ENCODE measurements at places on chromosomes 5 and 9.

- DNase-seq, result no peak
Measured at GRCh38 chr5:1846583-1846982, 36.1 kb downstream of the IRX4 start.

DNA sequence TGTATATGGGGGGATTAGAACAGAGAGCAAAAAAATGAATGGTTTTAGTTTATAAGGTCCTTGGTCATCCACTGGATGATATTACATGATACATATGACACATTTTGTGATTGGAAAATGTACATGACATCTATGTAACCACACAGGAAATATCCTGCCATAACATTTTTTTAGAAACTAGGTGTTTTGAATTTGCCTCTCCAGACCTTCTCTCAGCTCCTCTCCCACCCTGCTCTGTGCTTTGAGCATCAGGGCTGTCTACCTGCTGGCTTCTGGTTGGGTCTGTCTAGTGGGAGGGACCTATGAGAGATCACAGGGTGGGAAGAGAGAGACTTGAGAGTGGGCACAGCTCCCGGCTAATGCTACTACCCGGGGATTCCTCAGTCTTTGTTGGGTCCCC, 24.4 kb downstream of the AKNA start:
- DNase-seq, result no peak

DNA sequence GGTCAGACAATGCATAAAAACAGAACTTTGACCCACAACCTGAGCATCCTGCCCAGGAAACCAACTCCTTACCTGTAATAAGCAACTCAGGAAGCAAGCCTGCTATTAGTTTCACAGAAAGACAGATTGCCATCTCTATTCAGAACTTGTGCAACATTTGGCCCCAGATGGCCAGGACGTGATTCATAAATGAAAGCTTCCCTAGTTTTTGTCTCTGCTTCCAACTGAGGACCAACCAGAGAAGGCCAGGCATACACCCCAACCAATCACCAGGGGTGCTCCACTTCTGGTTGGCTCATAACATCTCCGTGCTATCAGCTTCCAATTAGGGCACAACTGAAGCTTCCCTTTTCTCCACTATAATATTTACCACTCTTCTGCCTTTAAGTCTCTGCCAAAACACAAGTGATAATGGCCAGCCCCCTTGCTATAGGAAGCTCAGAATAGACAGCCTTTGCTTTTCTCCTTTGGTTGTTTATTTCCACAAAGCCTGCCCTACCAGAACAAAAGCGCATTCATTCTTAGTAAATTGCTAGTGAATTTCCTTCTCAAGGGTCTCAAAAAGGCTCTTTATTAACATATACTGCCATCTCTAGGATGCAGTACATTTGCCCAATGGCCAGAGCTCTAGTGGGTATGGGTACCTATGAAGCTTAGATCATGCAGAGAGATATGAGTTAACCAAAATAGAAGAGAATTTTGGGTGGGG, 289.7 kb upstream of the DAP start:
- no peak for DNase-seq

- no peak for DNase-seq
Measured at GRCh38 chr5:128426090-128426534, 111.9 kb downstream of the FBN2 start.

- no peak for DNase-seq
Measured at GRCh38 chr5:134592141-134592746, 40.4 kb downstream of the SAR1B start.

DNA sequence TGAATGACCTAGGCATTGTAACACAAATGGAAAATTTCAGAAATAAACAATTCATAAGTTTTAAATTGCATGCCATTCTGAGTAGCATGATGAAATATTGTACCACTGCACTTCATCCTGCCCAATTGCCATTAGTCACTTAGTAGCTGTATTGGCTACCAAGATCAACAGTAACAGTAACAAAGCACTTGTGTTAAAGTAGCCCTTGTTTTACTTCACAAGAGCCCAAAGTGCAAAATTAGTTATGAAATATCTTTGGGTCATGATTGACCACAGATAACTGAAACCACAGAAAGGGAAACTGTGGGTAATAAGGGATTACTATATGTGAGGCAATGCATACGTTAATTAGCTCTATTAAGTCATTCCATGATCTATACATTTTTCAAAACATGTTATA, 33.3 kb upstream of the RORB start:
- no peak for DNase-seq

GRCh38 chr9:122076117-122076516, 17.0 kb downstream of the TTLL11 start:
- no peak for DNase-seq

- DNase-seq, result no peak
Measured at GRCh38 chr9:116360989-116361388, 207.4 kb downstream of the PAPPA start.

- DNase-seq, result no peak
Measured at GRCh38 chr5:643811-644271, 31.7 kb downstream of the CEP72 start.

- no peak for DNase-seq
Measured at GRCh38 chr9:104589626-104590025, 9.6 kb downstream of the OR13C5 start.

GRCh38 chr5:81395262-81395661, 1.3 kb upstream of the ACOT12 start:
- no peak for DNase-seq

DNA sequence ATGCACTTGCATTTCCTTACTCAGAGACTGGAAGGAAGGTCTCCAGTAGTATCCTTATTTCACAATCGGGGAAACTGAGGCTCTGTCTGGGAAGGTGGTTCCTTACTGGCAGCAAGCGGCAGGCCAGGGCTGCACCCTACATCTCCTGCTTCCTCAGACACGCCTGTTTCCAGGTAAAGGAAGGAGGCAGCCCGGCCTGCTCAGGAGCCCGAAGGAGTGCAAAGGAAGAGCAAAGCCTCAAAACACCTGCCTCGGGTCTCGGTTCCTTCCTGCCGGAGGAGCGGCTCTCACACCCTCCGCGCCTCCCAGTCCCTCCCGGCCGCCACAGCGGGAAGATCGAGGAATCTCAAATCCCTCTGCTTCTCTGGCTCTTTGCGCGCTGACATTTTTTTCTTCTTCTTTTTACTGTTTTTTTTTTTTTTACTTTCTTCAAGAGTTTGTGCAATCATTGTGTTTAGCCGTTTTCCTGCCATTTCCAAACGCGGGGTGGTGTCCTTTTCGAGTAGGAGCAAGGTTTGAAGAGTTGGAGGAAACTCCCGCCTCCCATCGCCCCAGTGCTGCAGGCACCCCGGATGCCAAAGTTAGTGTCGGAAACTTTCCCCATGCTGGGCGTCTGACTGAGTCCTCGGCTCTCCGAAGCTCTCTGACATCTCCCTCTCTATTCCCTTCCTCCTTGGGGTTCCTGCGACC, 1.0 kb downstream of the GGTA1 start:
- no peak for DNase-seq

DNA sequence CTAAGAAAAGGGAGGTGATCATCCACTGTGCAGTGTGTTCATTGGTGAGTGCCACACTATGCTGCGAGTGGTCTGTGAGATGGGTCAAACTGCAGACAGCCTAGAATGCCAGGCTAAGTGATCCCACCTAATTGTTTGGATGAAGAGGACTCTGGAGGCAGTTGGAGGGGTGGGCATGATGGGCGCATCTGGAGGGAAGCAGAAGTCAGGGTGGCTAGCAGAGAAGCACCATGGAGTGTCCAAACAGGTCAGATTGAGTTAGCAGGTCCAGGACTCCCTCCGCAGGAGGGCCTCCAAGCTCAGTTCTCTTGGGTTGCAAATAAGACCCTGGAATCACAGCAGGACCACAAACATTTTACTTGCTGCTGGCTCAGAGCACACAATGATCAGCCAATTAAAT, 19.9 kb upstream of the ANGPTL2 start:
- no peak for DNase-seq

DNA sequence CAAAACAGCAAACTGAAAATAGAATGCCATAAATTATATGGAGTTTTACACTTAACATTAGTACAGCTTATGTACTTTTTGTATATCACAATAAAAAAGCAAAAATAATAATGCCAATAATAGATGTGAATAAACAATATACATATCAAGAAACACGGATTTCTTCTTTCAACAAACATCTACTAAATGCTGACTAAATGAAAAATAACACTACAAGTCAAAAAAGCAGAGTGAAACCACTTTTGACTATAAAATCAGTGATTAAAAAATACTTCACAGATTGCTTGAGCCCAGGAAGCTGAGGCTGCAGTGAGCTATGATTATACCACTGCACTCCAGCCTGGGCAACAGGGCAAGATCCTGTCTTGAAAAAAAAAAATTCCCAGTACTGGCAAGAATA, 32.2 kb downstream of the FANCC start:
- DNase-seq, result no peak

GRCh38 chr5:135238622-135239452, 160.2 kb downstream of the MACROH2A1 start:
- no peak for DNase-seq

DNA sequence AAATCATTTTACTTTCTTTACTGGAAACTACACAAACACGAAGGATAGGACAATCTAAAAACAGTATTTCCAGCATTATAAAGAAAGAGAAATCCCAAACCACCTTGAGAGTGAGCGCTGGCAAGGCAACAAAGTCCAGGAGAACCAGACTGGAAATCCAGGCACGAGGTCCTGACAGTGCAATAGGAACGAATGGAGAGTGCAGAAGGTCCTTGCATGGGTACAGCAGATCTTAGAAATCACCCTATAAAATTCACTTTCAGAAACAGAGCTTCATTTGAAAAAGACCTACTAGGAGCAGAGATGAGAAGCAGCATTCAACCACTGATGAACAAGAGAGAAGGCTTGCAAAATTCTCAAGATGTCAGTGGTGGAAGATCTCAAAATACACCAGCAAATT, 133.7 kb upstream of the ST8SIA4 start:
- no peak for DNase-seq

GRCh38 chr5:15285901-15286583, 213.9 kb upstream of the FBXL7 start:
- no peak for DNase-seq

DNA sequence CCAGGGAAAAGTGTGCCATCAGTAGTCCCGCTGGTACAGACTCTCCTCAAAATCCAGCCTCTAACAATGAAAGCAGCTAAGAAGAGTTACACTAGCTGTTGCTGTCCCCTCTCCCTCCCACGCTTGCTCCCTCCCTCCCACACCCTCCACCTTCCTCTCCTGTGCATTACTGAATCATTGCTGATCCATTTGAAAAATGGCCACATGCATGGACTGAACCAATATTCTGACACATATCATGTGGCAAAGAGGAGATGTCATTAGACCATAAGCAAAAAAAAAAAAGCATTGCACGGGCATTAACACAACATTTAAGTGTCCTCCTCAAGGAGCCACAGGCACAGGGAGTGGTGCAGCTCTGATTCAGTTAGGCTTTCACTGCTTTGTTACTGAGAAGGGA, 37.9 kb downstream of the LHFPL2 start:
- no peak for DNase-seq

DNA sequence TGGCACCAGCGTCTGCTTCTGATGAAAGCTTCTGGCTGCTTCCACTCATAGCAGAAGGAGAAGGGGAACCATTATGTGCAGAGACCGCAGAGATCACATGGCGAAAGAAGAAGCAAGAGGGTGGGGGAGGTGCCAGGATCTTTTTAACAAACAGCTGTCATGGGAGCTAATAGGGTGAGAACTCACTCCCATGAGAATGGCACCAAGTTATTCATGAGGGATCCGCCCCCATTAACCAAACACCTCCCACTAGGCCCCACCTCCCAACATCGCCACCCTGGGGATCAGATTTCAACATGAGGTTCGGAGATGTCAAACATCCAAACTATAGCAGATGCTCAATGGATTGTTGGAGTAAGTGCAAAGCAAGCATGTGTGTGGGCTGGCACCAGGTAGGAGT, 125.8 kb upstream of the SLIT3 start:
- DNase-seq, result no peak

DNA sequence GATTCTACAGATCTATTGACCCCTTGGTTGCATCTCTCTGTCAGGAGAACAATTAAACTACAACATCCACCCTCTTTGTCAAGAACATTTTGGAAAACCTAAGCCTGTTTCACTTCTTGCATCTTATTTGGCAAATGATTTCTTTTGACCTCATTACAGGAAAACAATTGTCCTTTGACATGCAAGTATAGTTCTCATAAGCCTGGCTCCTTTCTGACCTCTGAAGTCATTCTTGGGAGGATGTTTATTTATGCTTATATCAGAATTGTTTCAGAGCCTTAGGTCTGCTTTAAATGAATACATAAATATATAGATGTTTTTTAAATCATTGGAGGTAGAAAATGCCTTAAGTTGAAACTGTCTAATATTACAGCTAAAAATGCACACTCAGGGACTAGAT, 361.3 kb upstream of the PTGER4 start:
- no peak for DNase-seq

DNA sequence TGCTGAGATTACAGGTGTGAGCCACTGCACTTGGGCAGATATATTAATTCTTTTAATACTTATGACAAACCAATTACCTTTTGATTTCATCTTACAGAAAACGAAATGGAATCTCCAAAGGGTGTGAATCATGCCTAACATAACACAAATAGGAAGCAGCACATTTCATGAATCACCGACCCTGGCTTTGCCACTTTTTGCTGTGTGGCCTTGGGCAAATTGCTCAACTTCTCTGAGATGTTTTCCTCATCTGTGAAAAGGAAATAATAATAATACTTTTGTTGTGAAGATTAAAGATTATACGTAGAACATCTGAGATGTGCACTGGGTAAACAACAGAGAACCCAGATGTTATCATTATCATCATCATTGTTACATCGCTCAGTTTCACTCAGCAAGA, 50.7 kb upstream of the FREM1 start:
- DNase-seq, result no peak

DNA sequence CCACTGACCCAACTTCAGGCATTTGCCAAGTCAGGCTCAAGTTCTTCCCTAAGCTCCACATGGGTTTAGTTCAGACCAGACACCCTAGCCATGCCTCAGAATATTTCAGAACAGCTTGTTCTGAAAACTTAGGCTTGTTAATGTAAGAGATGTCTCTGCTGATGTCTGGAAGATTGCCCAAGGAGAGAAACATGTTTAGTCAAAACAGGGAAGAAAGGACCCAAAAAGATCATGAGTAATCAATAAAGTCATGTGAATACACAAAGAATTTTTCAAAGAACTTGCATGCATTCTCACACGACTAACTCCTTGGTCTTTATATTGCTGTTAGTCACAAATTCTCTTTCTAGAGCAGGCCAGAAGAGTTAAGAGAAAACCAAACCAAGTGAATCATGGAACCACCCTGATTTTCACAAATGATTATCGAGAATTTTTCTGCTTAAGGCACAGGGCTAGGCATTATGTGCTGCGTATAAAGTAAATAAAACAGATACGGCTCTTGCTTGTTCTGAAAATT, 158.1 kb upstream of the HMHB1 start:
- DNase-seq, result no peak

- DNase-seq, result no peak
Measured at GRCh38 chr5:173018358-173018757, 34.8 kb downstream of the ATP6V0E1 start.

Measured in stimulated activated CD8-positive, alpha-beta memory T cell treated with anti-CD3 and anti-CD28 coated beads, Interleukin-4, amount 100 ng/mL, for 1 hour (primary cell).